ENCODE measurements at places on chromosomes 4 and X.

DNA sequence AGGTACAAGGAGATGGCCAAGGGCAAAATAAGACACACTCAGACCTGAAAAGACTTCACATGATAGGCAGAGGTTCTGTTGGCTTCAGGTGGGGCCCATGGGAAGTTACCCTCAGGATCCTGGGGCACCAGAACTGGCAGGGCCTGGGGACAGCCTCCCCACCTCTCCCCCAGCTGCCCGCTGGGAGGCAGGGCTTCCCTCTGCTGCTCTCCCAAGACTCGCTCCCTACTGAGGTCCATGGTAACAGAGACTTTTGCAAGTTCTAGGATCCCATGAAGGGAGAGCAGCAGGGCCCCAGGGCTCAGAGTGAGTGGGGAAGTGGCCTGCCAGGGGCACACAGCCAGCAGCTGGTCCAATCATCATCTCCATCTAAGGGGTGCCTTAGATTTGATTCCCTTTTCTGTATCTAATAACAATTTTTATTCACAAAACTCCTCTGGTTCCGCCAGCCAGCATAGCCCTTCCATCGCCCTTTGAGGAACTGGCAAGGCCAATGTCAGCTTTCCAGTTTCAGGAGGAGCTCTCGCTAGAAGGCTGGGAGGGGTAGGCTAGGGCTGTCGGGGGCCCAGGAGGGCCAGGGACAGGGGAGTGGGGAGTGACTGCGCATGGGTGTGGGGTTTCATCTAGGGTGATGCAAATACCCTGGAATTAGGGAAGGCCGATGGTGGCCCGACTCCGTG, 78.2 kb downstream of the SLC2A9 start:
- no peak for DNase-seq

- DNase-seq: no peak
Measured at GRCh38 chrX:133005042-133005441, 46.6 kb upstream of the HS6ST2 start.

- DNase-seq: no peak
Measured at GRCh38 chrX:131277543-131278136, 11.5 kb downstream of the IGSF1 start.

DNA sequence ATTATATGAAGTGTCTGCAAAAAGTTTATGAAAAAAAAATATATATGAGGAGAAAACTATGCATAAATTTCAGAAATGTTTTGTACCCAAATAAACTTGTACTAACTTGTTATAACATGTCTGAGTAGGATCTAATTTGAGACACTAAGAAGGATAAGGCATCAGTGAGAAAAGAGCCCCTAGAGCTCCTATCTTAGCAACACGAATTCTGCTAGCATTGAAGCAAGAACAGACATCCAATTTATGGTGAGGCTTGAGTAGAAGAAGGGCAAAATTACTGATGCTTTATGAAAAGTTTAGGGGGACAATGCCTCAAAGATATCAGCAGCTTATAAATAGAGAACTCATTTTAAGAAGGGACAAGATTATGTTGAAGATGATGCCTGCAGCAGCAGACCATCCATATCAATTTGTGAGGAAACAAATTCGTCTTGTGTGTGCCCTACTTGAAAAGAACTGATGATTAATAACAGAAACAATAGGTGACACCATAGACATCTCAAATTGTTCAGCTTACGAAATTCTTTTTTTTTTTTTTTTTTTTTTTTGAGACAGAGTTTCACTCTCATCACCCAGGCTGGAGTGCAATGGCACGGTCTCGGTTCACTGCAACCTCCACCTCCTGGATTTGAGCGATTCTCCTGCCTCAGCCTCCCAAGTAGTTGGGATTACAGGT, 35.7 kb upstream of the ADAM29 start:
- no peak for DNase-seq

DNA sequence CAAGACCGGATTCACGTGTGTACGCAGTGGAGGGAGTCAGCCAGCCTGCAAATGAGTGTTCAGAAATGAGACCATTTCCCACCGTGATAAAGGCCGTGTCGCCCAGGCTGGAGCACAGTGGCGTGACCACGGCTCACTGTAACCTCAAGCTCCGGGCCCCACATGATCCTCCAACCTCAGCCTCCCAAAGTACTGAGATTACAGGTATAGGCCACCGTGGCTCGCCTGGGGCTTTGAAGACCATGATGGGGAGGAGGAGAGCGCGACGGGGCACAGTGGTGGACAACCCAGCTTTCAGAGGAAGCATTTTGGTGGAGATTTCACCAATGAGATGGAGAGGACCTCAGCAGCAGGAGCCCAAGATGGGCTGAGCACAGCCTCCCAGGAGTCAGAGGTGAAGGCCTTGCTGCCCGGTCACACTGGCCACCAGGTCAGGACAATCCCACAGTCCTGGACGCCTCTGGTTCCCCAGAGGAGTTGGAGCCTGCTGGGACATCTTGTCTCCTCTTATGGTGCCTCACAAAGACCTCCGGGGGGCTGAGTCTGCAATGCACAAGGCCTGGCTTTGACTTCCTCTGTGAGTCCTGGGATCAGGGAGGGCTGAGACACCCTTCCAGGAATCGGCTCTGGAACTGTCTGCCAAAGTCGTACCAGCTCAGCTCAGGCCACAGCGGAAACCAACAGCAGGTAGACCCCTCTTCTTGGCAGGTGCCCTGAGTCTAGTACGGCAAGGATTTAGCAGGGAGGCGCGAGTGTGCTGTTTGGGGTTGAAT, 22.4 kb upstream of the MXD4 start:
- DNase-seq: no peak

DNA sequence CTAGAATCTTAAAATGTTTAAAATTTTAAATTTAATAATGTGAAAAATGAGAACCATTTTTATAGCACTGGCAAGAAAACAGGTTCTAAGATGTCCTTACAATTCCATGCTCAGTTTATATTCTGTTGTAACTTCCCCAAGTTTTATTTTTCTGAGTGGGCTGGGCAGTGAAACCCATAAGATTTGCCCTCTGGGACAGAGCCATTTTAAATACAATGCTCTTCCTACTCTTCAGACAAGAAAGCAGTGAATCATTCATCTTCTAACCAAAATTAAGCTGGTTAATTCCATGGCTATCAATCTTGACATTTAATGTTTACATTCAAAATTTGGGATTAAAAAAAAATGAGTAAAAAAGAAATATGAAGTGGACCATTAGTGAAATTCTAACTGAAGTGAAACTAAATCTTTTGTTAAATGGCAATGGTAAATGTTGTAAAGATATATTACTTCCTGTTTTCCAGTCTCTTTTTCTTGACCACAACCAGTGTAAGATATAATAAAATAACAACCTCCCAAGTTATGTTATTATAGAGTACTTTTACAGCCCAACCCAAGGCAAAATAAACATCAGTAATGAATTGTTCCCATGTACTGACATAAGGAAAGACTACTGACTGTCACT, 37.2 kb upstream of the PTPN13 start:
- DNase-seq: no peak

DNA sequence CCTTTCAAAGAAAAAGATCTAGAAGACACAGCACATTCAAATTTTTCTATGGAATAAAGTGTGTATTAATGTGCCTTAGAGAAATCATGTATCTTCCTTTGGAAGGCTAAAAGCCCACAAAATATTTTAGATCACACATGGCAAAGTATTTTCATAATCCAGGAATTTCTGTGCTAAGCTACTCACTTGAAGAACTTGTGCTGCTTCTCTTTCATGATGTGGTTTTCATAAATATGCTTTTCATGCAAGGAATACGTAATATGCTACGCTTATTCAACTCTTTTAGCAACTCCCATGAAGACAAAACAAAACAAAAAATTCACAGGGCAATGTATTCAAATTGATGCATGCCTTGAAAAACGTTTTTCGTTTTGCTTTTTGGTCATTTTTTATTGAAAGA, 125.6 kb downstream of the ARHGAP24 start:
- DNase-seq: peak; percentile 21

DNA sequence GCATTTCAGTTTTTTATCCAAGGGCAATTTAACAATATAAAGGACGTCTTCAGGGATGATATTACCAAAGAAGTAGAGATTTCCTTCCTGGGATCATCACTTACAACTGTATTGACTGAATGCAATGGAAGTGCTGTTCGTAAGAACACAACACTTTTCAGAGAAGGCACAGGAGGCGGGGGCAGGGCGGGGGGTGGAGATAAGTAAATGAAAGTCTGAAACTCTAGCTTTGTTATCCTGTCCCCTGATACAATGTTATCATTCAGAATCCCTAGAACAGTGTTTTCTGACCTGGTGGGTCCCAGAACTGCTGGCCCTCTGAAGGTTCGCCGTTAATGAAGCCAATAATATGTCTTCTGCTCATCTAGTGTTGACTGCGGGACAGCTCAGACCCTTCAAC, 124.6 kb downstream of the NSUN7 start:
- no peak for DNase-seq

DNA sequence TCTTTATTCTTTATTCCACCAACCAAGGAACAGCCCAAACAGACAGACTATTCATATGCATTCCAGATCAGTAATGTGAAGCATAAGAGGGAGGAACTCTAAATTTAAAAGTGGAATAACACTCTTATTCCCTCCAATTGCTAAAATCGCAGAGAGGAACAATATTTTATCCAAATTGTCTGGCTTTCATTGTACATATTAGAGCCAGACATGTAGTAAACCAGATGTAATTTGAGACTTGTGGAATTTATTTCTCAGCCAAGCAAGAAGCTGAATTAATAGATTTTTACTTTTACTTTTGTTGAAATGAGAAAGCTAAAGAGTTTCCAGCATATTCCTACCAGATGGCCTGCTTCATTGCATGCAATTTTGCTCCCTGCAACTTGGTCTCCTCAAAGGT, 674.6 kb upstream of the SLIT2 start:
- DNase-seq: peak; percentile 63

DNA sequence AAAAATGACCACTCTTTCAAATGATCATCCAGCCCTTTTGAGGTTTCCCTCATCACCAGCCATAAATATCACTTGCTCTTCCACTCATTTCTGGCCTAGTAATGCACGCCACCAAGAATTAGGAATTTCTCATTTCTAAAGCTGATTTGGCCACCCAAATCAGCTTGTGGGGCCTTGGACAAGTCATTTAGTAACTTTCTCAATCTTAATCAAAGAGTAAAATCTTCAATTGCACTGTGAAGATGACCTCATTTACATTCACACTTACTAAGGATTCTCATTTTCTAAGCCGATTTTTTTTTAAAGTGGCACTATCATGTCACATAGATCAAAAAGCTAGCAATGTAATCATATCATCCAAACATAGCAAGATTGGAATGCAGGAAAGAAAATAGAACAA, 150.0 kb upstream of the HHIP start:
- no peak for DNase-seq

DNA sequence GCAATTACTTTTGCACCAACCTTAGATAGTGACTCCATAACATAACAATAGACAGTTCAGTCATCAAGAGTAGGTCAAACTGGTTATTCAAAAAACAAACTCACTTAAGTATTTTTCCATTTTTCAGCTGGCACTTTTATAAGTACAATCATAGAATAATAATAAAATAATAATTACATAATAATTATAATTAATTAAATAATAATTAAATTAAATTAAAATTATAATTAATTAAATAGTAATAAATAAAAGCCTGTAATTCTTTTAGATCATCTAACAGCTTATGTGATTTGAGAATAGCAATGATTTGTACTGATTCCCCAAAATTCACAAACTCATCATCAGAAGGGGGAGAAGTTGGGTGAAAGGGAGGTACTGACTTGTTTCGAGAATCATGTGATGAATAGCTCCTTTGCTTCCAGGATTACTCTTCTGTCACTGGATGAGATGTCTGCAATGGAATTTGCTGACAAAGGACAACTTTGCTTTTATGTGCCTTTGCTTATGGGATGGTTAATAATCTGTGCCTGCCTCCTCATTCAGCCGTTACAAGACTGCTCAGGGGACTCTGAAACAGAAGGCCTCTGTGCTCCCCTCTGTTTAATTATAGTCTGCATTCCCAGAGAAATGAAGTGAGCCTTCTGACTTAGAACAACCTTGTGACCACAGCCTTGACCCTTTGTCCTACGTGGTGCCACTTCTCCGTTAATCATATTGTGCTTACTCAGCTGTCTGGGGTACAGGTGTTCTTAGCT, 104.8 kb upstream of the ENPEP start:
- no peak for DNase-seq
